ENCODE measurements at places on chromosomes 2 and 18.

GRCh38 chr2:203246646-203247045, 7.8 kb downstream of the CYP20A1 start:
- no peak for DNase-seq

DNA sequence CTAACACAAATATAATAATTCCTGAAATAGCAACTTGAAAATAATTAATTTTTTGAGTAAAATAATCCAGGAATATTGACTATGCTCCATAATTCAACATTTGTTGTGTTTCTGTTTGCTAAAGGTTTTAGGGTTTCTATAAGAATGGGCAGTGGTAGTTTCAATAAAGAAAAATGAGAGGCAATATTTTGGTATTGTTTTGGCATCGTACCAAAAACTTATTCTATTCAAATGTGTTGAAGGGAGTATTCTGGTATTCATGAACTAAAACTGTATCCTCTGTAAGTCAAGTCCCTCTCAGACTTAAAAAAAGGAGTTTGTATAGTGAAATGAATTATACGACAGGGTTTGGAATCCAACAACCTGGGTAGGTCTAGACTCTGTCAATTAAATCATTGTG, 1245.6 kb upstream of the CELF4 start:
- DNase-seq = no peak

GRCh38 chr2:226217191-226217590, 582.4 kb downstream of the IRS1 start:
- no peak for DNase-seq

GRCh38 chr2:38190542-38191218, 114.7 kb upstream of the CYP1B1 start:
- DNase-seq = no peak

DNA sequence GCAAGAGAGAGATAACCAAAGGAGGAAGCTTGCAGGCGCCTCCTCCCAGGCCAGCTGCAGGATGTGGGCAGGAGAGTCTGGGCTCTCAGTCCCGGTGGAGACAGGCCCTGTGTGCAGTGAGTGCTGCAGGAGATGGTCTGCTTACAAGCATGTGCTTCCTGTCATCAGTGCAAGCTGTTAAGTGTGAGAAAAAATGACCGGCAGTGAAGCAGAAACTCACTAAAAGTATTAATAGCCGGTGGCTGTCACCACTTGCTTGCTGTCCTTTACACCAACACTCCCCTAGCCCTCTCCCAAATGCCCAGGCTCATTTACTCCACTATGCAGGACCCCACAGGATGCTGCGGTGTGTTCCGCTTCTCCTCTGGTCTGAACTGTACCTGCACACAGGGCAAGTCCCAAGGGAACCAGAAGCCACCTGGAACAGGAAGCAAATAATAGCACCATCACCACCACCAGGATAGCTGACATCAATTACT, 435.6 kb upstream of the HS6ST1 start:
- no peak for DNase-seq

DNA sequence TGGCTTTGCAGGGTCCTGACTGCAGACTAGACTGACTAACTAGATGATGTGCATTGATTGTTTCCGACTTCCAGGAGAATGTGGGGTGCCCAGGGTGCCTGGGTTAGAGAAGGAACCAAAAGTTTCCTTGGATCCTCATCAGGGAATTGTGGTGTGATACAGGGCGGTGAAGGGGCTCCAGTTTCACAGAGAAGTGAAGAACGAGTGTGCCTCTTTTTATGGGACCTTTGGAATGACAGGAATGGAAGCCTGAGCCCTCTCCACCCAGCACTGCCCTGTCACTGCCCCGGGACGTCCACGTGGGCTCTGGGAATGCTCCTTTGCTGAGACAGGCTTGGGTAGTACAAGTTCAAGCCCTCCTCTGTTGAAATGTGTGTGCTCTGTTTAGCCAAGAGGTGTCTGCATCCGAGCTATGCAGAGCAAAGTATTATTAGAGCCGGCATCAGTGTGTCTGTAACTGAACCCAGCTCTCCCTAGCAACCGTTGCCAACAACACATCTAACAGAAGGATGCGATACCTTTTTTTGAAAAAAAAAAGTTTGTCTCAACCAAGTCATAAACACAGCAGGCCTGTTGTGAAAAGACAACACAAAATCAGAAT, 183.6 kb downstream of the SMAD7 start:
- DNase-seq = no peak

- DNase-seq = no peak
These were observed 116.6 kb downstream of the SRBD1 start for GRCh38 chr2:45494275-45494977.

- no peak for DNase-seq
These were observed 653 bp downstream of the MRPS9 start for GRCh38 chr2:105038383-105039061.

- no peak for DNase-seq
These were observed 262.6 kb downstream of the CLIP4 start for GRCh38 chr2:29377788-29378187.

GRCh38 chr2:129192841-129193253, 786.6 kb upstream of the RAB6C start:
- no peak for DNase-seq

DNA sequence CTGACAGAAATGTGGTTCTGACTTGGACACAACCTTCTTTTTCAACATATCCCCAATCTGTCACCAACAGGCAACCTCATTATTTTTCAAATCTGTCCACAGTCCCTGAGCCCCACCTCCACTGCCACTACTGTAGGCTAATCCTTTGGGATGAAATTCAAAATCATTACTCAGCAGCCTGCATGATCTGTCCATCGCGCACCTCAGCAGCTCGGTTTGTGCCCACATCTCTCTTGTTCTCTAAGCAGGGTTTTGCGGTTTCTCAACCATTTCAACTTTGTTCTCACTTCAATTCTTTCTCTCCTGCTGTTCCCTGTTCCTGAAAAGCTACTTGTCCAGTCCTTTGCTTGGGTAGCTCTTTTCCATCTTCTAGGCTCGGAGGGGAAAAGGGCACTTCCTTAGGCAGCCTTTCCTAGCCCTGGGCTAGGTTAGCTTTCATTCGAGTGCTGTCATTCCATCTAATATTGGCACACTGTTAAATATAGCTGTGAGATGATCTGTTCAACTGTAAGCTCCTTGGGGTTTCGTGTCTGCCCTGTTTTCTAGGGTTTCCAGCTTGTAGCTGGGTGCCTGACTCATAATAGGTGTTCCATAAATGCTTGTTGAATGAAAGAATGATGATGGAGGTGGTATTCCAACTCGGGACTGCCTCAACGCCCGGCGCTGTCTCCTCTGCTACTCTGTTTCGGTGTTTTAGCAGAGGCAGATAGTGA, 653 bp upstream of the ANKAR start:
- DNase-seq = no peak

GRCh38 chr2:133167990-133168389, 400.3 kb downstream of the NCKAP5 start:
- DNase-seq = no peak

Measured in stimulated activated CD8-positive, alpha-beta memory T cell treated with anti-CD3 and anti-CD28 coated beads, Interleukin-2, amount 100 ng/mL, for 1 hour (primary cell).